ENCODE measurements at places on chromosomes 16 and 17.

- DNase-seq = no peak
Measured at GRCh38 chr17:57948169-57948554, 7.0 kb downstream of the CUEDC1 start.

DNA sequence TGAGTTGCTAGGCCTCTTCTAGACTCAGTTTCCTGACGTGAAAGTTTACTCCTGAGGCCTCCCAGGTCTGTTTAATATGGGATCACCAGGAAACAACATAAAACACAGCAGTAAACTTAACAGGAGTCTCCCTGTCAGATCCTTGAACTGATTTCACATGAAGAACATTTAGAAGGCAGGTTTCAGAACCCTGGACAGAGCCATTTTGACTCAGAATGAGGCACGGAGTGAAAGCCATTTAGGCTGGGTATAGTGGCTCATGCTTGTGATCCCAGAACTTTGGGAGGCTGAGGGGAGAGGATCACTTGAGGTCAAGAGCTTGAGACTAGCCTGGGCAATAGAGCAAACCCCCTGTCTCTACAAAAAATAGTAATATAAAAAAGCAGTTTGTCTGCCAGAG lies 289.1 kb downstream of the CA10 start:
- no peak for DNase-seq

DNA sequence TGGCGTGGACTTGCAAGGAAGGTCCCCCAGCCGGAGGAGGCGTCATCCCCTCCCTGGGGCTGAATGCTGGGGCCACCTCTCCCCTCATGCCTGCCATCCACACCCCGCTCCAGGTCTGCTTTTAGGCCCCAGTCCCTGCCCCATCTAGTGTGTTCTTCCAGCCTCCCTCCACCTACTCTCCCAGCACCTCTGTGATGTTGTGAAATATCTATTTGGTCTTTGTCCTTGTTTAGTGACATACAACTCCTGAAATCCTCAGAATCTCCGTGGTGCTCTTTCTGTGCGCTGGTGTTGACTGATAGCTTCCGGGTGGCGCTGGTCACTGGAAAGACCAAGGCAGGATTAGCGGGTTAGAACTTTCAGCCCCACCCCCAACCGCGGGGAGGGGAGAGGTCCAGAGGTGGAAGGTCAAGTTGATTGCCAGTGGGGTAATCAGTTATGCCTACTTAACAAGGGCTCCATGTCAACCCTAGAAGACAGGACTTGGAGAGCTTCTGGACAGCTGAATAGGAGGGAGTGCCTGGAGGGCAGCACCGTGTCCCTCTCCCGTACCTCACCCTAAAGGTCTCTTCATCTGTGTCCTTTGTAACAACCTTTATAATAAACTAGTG lies 10.1 kb downstream of the TBC1D24 start:
- no peak for DNase-seq

GRCh38 chr16:17076092-17076754 lies 394.5 kb downstream of the XYLT1 start:
- no peak for DNase-seq

DNA sequence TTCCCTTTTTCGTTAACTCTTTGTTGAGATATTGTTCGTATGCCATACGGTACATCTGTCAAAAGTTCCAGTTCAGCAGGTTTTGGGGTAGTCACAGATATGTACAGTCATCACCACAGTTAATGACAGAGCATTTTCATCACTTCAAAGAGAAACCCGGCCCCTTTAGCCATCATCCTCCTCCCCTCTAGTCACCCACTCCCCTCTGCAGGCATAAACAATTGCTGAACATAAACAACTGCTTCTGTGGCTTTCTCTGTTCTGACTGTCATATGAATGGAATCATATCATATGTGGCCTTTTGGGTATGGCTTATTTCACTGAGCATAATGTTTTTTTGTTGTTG lies 59.3 kb downstream of the RNF213 start:
- no peak for DNase-seq

GRCh38 chr16:56613706-56614105 lies 5.3 kb downstream of the MT2A start:
- no peak for DNase-seq

GRCh38 chr17:1446201-1446600 lies 9.8 kb downstream of the CRK start:
- no peak for DNase-seq

DNA sequence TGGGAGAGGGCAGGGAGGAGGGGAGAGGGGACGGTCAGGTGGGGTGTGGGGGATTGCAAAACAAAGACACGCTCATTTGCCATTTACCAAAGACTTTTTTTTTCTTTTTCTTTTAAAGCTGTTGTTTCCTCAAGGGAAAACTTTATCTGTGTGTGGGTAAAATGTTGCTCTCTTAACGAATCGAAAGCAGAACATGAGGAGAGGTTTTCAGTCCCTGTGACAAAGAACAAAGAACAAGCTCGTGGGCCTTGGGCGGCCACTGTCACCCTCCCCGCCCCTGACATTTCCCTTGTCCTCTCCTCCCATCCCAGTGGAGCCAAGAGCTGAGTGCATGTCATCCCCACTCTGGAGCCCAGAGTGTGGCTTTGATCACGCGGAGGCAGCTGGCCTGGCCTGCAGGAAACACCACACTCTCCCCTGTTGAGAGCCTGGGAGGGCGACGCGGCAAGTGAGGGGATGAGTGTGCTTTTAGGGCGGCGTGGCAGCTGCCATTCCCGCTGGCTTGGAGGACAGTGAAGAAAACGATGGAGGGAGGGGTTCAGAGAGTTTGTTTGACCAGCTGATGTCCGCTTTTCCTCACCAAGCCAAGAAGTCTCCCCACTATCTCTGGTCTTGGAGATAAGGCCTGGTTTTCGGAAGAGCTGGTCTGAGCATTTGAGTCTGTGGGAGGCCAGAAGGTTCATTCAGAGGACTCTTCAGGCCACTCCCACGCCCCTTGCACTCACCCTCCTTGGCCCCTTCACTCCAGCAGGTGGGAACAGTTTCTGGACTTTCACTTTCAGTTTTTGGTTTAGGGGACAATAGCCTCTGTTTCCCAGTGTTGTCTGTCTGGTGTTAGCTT lies 11.4 kb downstream of the CCR7 start:
- no peak for DNase-seq

GRCh38 chr17:64077379-64077778 lies 52.6 kb downstream of the ERN1 start:
- DNase-seq = no peak

DNA sequence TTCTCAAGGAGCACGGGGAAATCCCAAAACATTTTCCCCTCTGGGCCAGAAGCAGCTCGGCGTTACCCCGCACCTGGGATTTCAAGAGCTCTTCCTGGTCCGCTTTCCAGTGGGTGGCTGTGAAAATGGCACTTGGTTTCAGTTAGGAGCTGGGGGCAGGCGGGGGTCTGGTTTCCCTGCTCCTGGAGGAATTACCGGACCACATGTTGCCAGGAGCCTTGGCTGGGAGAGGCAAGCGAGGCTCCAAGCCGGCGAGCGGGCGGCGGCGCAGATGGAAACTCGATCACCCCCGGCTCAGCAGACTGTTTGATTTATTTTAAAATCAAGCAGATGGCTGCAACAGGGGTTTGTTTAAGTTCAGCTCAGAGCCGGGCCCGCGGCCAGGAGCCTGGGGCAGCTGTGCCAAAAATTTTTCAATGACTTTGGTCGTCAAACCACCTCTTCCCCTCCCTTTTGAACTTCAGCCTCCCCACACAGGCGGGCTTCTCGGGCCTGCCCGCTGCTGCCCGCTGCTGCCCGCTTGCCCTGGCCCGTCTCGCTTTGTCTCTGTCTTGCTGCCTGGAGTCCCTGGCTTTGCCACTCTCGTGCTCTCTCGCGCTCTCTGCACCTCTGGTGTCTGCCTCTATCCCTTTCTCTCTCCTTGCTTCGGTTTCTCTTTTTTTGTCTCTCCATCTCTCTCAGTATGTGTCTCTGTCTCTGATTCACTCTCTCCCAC lies 108.0 kb upstream of the CIBAR2 start:
- DNase-seq = no peak

GRCh38 chr16:90010676-90011507 lies 8.4 kb downstream of the DBNDD1 start:
- no peak for DNase-seq

DNA sequence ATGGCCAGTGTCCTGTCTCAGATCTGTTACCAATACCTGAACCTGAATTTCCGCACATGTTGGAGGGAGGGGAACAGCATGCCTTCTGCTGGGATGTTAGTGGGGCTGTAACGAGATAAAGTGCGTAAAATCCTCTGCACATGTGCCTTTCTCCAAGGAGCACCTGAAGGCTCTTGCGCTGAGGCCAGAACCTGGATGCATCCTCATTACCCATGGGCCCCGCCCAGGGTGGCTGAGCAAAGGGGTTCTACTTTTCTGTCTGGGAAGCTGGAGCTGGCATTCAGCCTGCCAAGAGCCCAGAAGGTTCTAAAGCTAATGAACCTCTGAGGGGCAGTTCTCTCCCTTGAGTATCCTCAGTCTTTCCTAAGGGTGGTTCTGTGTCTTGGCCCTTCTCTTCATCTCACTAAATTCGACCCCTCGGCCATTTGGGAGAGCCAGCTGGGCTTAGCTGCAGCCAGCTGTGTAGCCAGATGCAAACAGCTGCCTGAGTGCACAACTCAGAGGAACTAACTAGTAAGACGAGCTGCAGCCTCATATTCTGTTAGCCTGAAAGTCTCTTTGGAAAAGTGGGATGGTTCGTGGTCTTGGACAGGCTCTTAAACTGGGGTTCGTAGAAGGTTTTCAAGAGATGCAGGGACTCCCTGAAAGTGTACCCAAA lies 2.5 kb downstream of the ITGA3 start:
- no peak for DNase-seq

- DNase-seq = no peak
Measured at GRCh38 chr17:74752822-74753401, 4.5 kb downstream of the NHERF1 start.

GRCh38 chr16:64470916-64471315 lies 650.9 kb downstream of the CDH11 start:
- no peak for DNase-seq
